ENCODE measurements at places on chromosomes 4 and X. TPM values are rescaled to one million over a fixed set of nuclear protein-coding genes. Genes with fewer than 3 reads are reported as not detected.

DNA sequence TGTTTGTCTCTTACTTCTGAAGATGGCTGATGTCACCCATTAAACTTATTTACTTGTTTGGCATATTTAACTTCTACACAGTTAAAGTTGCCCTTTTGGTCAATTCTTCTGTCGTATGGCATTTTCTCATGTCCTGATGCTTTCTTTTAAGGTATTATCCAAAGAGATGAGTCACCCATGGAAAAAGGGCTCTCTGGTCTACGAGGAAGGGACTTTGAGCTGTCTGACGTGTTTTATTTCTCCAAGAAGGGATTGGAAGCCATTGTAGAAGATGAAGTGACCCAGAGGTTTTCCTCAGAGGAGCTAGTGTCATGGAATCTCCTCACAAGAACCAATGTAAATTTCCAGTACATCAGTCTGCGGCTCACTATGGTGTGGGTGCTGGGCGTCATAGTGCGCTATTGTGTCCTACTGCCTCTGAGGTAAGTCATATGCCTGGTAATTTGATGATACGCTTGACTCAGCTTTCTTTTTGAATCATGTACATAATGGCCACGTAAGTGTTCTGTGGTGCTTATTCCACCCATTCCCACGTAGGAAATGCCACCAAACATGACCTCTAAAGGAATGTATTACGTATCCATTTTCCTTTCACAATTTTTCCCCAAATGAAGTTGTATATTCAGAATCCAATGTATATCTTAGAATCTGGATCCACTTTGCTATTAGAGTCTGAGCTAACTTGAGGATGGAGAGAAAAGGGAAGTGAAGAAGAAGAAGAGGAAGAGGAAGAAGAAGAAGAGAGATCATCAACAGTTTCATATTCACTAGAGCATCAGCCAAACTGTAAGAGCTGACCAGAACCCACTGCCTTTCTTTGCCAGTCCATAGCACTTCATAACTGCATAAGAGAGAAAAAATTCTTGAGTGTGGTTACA is 45.7 kb downstream of the GPAT3 start:
- no peaks in the 10 kb centered on the region for H3K4me1 ChIP-seq
- no peak for DNase-seq
- H3K27ac ChIP-seq, result no peak overlapping the region
- no peaks in the 10 kb centered on the region for H3K36me3 ChIP-seq

GRCh38 chr4:48692897-48693296 is 87.2 kb downstream of the FRYL start:
- H3K4me3 ChIP-seq, result no peak overlapping the region
- no peaks in the 10 kb centered on the region for H3K36me3 ChIP-seq
- no peak overlapping the region for H3K27ac ChIP-seq
- H3K27me3 ChIP-seq, result no peaks in the 10 kb centered on the region

- no peaks in the 10 kb centered on the region for H3K27me3 ChIP-seq
- no peak overlapping the region for H3K4me3 ChIP-seq
- no peak for DNase-seq
- no peaks in the 10 kb centered on the region for H3K36me3 ChIP-seq
- H3K27ac ChIP-seq, result no peak overlapping the region
These were observed 137.7 kb downstream of the CRLF2 start for GRCh38 chrX:1074755-1075154.

GRCh38 chrX:107748506-107748905 is 27.1 kb downstream of the TSC22D3 start:
- no peaks in the 10 kb centered on the region for H3K4me1 ChIP-seq
- H3K27me3 ChIP-seq, result no peaks in the 10 kb centered on the region
- DNase-seq, result no peak
- H3K36me3 ChIP-seq, result no peaks in the 10 kb centered on the region
- no peak overlapping the region for H3K4me3 ChIP-seq

GRCh38 chr4:155599085-155599484 is 67.6 kb upstream of the GUCY1A1 start:
- no peak overlapping the region for H3K27ac ChIP-seq
- no peaks in the 10 kb centered on the region for H3K27me3 ChIP-seq
- no peak overlapping the region for H3K4me3 ChIP-seq
- no peaks in the 10 kb centered on the region for H3K4me1 ChIP-seq
- no peak for DNase-seq

GRCh38 chr4:184845367-184846021 is 19.7 kb upstream of the ACSL1 start:
- DNase-seq, result no peak
- no peak overlapping the region for H3K27ac ChIP-seq
- no peak overlapping the region for H3K4me3 ChIP-seq
- no peaks in the 10 kb centered on the region for H3K27me3 ChIP-seq
- H3K36me3 ChIP-seq, result no peaks in the 10 kb centered on the region

- H3K4me3 ChIP-seq, result no peak overlapping the region
- peaks cover 21% of the 10 kb centered on the region for H3K27me3 ChIP-seq
- H3K36me3 ChIP-seq, result no peaks in the 10 kb centered on the region
- peaks cover 12% of the 10 kb centered on the region for H3K4me1 ChIP-seq
These were observed 93.8 kb downstream of the GATB start for GRCh38 chr4:151667048-151667447.

- no peak for DNase-seq
- H3K4me3 ChIP-seq, result no peak overlapping the region
- peaks cover 7% of the 10 kb centered on the region for H3K36me3 ChIP-seq
- no peak overlapping the region for H3K27ac ChIP-seq
These were observed 190.7 kb downstream of the OR13H1 start for GRCh38 chrX:131734621-131735020.

GRCh38 chrX:136608295-136608933 is 39.5 kb upstream of the CD40LG start:
- no peak for DNase-seq
- H3K36me3 ChIP-seq, result no peaks in the 10 kb centered on the region
- no peak overlapping the region for H3K4me3 ChIP-seq
- H3K27ac ChIP-seq, result no peak overlapping the region
- H3K27me3 ChIP-seq, result 0 out of 2 replicates have a peak, but pooled peaks cover 5% of the 10 kb centered on the region

GRCh38 chrX:22538580-22538979 is 265.9 kb downstream of the CBLL2 start:
- no peaks in the 10 kb centered on the region for H3K27me3 ChIP-seq
- no peaks in the 10 kb centered on the region for H3K36me3 ChIP-seq
- no peak overlapping the region for H3K27ac ChIP-seq
- no peak overlapping the region for H3K4me3 ChIP-seq

DNA sequence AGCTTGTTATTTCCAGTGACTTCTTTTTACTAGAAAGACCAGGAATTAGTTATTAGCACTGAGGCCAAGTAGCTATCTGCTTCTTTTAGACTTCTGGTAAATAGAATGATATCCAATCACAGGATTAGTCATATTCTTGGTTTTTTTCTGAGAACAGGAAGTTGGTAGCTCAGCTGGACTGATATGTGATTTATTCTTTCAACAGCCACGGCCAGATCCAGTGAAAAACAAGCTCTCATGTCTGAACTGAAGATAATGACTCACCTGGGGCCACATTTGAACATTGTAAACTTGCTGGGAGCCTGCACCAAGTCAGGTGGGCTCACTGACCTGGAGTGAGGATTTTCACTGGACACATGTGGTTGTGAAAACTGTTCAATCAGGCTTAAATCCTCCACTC is 48.6 kb downstream of the PDGFRA start:
- peaks cover 12% of the 10 kb centered on the region for H3K27me3 ChIP-seq
- no peaks in the 10 kb centered on the region for H3K36me3 ChIP-seq
- H3K27ac ChIP-seq, result no peak overlapping the region
- DNase-seq, result no peak

GRCh38 chrX:135194684-135195083 is 23.5 kb upstream of the CT55 start:
- H3K36me3 ChIP-seq, result no peaks in the 10 kb centered on the region
- H3K4me1 ChIP-seq, result peaks cover 7% of the 10 kb centered on the region
- H3K27ac ChIP-seq, result no peak overlapping the region
- peak; percentile 38 for DNase-seq
- H3K4me3 ChIP-seq, result no peak overlapping the region
- H3K27me3 ChIP-seq, result peaks cover 18% of the 10 kb centered on the region

GRCh38 chr4:2714061-2714770 is 41.9 kb downstream of the TNIP2 start:
- H3K4me3 ChIP-seq, result no peak overlapping the region
- no peaks in the 10 kb centered on the region for H3K27me3 ChIP-seq
- H3K36me3 ChIP-seq, result peaks cover 50% of the 10 kb centered on the region
- DNase-seq, result no peak
- H3K4me1 ChIP-seq, result no peaks in the 10 kb centered on the region

DNA sequence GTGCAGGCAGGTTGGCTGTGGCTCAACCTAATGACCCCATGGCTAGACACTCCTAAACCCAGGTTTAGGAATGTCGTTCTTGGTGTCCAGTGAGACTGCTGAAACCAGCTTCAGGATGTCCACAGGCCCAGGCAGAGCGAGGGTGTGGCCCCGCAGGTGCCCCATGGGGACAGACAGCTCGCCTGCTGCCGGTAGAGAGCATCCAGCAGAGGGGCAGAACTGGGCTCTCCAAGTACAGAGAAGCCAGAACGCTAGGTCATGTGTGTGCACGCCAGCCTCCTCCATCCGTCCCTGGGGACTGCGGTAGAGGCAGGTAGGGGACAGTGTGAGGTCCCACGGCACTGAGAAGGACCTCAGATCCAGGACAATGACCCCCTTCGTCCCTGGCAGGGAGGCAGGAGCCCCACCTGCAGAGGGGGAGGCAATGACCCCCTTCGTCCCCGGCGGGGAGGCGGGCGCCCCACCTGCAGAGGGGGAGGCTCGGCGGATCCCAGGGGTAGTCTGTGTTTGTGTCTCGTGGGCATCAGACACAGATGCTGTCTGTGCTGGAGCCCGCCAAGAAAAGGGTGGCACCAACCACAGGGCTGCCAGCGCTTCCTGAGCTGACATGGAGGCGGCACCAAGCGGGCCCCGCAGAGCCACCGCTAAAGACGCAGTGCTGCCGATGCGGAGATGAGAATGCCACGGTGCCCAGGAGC is 118.4 kb downstream of the FAM53A start:
- no peak for DNase-seq
- no peaks in the 10 kb centered on the region for H3K4me1 ChIP-seq
- H3K36me3 ChIP-seq, result no peaks in the 10 kb centered on the region
- H3K27me3 ChIP-seq, result peaks cover 22% of the 10 kb centered on the region

Gene H2BW2
- not detected for total RNA-seq

Gene DUSP9
- total RNA-seq, result 14.1 TPM

Gene FRMD7
- not detected for total RNA-seq

Gene RHOXF2B
- 1.9 TPM for total RNA-seq
